Vagina (tissue), 2 donors: ENCODE measurements at places on chromosomes 12 and 14.
A peak's percentile ranks its signal among the peaks of the same experiment; 100 is the strongest.

DNA sequence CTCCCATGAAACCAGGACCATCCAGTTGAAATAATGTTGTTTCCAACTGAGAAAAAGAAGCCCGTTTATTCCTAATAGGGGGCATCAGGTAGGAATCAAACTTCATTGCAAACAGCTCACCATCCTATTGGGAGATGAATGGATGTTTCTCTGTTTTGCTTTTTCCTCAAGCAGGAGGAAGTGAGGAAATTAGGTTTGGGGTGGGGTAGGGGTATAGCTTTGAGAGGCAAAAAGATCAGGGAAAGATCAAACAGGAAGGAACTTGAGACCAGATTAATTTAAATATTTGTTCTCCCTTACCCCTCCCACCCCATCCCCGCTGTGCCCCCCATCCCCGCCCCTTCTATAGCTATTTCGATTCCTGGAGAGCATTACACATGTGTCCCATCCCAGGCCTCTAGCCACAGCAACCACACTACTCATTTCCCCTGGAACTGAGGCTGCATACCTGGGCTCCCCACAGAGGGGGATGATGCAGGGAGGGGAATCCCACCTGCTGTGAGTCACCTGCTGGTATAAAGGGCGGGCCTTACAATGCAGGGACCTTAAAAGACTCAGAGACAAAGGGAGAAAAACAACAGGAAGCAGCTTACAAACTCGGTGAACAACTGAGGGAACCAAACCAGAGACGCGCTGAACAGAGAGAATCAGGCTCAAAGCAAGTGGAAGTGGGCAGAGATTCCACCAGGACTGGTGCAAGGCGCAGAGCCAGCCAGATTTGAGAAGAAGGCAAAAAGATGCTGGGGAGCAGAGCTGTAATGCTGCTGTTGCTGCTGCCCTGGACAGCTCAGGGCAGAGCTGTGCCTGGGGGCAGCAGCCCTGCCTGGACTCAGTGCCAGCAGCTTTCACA is at the start of gene IL23A:
Gene IL23A, plus strand, starts transcription at position 577 of the 850 bp plus-strand sequence. Its CDS starts 161 bp downstream, at position 738.
- no peak for DNase-seq

GRCh38 chr12:53105256-53105655 is 2.0 kb downstream of the SOAT2 start:
- DNase-seq = no peak

DNA sequence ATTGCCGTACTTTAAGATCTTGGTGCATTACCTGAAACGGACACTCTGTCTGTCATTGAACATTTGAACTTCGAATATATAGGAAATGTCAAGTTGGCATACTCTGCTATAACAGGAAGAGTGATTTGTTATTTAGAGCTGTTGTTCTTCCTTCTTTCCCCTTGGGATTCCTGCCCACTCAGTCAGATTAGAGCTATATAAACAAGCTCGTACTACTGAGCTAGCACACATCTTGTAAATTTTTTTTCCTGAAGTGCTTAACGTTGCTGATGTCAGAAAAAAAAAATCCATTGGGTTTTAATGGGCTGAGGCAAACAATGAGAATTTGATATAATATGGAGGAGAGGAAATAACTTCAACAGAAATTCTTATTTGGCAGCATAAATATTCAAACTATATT is 26.8 kb downstream of the RGS6 start:
- no peak for DNase-seq

- DNase-seq = no peak
These were observed 52.9 kb upstream of the BCL2L14 start for GRCh38 chr12:12017798-12018197.

DNA sequence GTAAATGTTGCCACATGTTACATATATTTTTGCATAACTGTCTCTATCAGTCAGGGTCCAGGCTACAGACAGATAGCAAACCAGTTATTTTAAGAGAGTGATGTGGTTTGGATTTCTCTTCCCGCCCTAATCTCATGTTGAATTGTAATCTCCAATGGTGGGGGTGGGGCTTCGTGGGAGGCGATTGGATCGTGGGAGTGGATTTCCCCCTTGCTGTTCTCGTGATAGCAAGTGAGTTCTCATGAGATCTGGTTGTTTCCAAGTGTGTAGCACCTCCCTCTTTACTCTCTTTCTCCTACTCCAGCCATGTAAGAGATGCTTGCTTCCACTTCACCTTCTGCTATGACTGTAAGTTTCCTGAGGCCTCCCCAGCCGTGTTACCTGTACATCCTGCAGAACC is 704.2 kb upstream of the TBX3 start:
- DNase-seq = no peak

DNA sequence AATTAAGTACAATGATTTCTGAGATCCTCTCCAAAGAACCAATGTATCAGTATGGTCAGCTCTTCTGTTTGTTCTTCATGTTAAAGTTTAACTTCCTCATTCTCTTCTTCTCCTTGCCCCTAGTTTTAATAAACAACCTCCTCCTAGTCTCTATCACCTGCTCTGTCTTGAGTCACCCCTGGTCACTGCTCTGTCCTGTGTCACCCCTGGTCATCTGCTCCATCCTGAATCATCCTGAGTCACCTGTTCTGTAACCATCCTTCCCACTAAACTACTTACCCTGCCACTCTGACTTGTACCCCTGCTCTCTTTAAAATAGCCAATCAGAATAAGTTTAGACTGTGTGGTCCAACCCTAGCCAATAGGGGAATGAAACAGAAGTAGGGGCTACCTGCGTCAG is 100.5 kb downstream of the ALG10B start:
- DNase-seq = no peak

GRCh38 chr12:160858-161257 is 53.1 kb downstream of the SLC6A12 start:
- DNase-seq = no peak

- no peak for DNase-seq
These were observed 94.9 kb downstream of the PPM1H start for GRCh38 chr12:62839869-62840660.

- DNase-seq = no peak
These were observed 727.6 kb downstream of the DIO2 start for GRCh38 chr14:79483477-79484388.

GRCh38 chr12:91100906-91101305 is 10.4 kb downstream of the LUM start:
- no peak for DNase-seq

GRCh38 chr14:98959958-98960616 is 311.9 kb downstream of the BCL11B start:
- peak; percentile 81 for DNase-seq

- no peak for DNase-seq
These were observed 279.0 kb downstream of the ATXN7L3B start for GRCh38 chr12:74816398-74817175.

- DNase-seq = no peak
These were observed 31.5 kb downstream of the FBXL14 start for GRCh38 chr12:1562813-1563407.

GRCh38 chr12:27952510-27952909 is 20.0 kb downstream of the PTHLH start:
- DNase-seq = no peak

GRCh38 chr12:94516985-94517384 is 57.3 kb upstream of the CEP83 start:
- no peak for DNase-seq

DNA sequence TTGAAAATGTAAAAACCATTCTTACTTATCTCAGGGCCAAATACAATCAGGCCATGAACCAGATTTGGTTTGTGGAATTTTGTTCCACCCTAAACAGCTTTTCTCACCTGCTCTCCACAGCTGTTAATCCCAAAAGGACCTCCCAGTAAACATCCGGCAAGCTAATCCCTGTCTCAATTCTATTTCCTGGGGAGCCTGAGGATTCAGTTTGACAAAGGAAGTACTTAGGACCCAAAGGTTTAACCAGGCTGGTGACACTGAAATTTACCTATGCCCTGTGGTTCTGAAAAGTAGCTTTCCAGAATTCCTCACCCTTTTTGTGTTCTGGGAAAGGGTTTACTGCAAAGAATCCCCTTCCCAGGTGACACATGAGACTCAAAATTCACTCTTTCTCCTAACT is 15.0 kb downstream of the CAPZA3 start:
- DNase-seq = no peak

- no peak for DNase-seq
These were observed 113.2 kb downstream of the DENND5B start for GRCh38 chr12:31477687-31478086.

GRCh38 chr12:104533134-104533533 is 76.4 kb downstream of the CHST11 start:
- no peak for DNase-seq

DNA sequence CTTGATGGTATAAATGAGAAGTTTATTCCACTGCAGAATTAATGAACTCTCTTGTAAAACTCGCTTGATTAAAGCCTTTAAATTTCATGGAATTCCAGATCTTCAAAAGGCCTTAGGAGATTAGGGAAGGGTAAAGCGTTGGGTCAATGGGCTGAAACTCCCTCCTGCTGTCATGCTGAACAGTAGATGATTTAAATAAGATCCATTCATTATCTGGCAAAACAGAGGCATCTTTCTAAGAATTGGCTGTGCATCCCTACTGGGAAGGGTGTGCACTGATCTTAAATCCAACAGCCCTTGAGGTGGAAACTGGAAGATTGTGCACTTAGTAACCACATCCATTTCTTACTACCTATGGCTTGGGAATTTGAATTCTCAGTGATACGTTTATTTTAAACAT is 56.0 kb downstream of the PLCZ1 start:
- DNase-seq = no peak

DNA sequence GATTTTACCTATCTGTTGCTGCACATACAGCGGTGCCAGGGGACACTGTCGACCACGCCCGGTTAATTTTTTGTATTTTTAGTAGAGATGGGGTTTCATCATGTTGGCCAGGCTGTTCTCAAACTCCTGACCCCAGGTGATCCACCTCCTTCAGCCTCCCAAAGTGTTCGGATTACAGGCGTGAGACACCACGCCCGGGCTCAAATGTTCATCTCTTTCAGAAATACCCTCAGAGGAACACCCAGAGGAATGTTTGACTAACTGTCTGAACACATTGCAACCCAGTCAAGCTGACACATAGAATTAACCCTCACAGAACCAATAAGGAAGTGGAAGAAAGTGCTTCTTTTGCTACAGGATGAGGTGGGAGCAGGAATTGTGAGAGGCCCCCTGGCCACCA is 15.0 kb upstream of the ETFBKMT start:
- DNase-seq = no peak

GRCh38 chr12:108805136-108805535 is 52.2 kb downstream of the SSH1 start:
- DNase-seq = no peak

DNA sequence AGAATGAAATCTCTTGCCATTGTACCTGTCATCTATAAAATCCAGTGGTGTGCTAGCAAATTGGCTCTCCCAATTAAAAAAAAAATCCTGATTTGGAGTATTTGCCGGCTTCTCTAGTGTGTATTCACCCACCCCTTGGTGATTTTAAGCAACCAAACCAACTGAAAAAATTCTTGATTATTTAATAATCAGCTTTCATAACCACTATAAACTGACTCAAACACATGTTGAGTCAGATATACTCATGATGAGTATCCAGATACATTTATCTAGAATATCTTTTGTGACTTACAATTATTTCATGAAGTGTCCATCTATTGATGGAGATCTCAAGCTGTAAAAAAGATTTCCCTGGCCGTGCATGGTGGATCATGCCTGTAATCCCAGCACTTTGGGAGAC is 205.4 kb downstream of the RASSF9 start:
- no peak for DNase-seq

DNA sequence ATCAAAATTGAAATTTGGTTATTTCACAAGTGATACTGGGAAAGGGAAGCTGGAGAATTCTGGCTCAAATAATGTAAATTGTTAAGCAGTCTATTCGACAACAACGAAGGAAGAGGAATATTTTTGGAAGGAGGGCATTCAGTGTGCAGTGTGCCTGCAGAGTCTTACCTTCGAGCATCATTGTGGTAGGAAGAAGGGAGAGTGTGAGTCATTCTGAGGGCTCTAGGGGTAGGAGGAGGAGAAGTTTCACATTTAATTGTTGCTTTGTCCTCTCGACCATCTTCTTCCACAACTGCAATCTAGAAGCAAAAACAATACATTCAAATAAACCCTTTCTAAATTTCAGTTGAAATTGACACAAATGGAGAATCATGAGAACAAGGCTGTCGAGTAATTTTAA is 263.0 kb downstream of the ACSS3 start:
- DNase-seq = no peak

DNA sequence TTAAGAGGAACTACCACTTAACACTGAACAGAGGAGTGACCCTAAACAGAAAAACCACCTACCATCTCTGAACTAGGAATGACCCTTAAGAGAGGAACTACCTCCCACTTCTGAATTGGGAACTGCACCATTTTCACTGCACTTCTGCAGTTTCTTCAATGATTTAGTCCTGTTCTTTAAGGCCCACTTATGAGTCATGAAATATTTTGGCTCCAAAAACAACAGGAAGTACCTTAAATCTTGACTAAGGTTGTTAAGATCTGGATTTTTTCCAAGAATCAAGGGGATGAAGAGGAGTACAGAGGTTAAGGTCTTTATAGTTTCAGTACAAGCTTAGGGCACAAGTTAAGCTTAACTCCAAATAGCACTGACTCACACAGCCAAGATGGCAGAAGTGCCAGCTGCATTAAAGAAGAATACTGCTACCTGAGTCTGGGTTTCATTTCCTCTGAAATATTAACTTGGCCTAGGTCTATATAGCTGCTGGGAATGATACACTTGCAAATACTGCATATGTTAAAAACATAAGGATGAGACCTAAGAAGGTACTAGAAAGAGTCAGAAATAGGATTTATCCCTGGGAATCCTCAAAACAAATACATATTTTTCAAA is 4.2 kb downstream of the NPC2 start:
- no peak for DNase-seq

- no peak for DNase-seq
These were observed 99.1 kb downstream of the CAPZA3 start for GRCh38 chr12:18837025-18837424.

GRCh38 chr12:89870413-89871184 is 162.0 kb upstream of the ATP2B1 start:
- DNase-seq = no peak

GRCh38 chr12:79973801-79974200 is 38.9 kb upstream of the PPP1R12A start:
- DNase-seq = no peak

DNA sequence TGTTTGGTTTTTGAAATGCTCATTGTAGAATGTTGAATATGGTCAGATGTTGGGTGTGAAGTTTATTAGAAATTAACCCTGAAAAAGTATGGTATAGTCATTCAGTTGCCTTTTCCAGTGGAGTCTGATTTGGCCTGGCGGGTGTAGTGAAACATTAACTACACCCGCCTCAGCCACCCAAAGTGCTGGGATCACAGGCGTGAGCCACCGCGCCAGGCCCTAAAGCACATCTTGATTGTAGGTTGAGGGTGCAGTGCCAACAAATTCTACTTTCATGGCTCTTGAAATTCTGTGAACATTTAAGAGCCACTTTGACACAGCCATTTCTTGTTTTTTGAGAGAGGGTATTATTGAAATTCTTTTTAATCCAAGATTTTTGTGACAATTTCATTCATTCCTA is 624.9 kb downstream of the DIO2 start:
- no peak for DNase-seq
